ENCODE measurements at places on chromosomes 13 and 19.
A peak's percentile ranks its signal among the peaks of the same experiment; 100 is the strongest.

DNA sequence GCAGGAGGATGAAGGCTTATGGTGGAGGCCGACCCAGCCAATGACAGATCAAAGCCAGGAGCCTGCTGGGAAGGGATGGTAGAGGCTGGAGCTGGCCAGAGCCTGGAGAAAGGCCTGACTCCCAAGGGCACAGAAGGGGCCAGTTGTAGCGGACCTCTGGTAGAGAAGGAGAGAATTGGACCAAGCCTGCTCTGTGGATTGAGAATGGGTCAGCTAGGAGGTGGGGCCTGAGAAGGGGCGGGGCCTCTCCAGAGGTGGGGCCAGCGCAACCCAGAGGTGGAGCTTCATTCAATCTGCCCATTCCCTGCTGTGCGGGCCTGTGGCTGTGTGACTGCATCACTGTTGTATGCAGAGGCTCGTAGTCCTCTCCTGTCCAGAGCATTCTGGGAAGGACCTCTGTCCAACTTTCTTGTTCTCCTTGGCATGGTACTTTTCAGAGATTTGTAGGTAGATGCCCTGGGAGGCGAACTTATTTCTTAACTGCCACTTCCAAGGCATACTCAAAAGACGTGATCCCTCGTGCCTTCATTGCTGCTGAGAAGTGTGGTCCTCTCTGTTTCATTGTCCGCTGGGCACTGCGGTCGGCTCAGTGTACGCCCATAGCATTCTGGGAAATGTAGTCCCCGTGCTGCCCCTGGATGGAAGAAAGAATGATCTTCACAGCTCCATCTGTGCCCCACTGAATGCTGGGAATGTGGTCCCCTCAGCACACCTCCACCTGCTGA lies 6.7 kb downstream of the GRIN2D start:
- peak; percentile 91 for DNase-seq

- DNase-seq = no peak
Measured at GRCh38 chr19:54153731-54154326, 5.7 kb downstream of the LENG1 start.

DNA sequence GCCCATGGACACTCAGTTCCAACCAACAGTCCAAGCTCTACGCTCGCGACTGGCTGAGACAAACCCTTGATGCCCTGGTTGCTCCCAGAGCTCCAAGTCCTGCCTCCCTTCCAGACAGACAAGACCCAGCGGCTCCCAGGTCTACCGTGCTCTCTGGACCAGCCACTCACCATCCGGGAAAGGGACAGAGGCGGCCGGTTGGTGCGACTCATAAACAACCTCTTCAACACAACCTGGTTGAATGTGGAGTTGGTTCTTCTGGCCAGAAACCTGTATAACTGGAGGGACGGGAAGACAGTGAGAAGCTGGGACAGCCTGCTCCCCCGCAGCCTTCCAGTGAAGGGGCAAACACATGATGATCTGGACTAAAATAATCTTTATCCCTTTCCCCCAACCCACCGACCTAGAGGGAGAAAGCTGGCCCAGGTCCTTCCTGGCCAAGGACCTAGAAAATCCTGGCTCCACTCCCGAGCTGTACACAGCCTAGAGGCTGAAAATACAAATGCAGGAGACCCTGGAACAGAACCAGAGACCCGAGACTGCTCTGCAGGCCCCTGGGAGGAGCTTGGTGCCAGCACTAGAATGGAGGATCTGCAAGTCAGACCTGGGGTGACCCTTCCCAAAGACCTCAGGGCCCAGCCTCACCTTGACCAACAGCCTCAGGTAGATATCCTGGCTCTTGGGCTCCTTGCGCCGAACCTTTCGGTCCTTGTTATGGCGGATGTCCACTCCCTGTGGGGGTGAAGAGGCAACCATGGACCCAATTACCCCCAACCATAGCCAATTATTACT lies 1.6 kb downstream of the RPL18 start:
- peak; percentile 50 for DNase-seq

GRCh38 chr13:36275190-36276002 lies 22.2 kb downstream of the CCDC169 start:
- DNase-seq = peak; percentile 90

DNA sequence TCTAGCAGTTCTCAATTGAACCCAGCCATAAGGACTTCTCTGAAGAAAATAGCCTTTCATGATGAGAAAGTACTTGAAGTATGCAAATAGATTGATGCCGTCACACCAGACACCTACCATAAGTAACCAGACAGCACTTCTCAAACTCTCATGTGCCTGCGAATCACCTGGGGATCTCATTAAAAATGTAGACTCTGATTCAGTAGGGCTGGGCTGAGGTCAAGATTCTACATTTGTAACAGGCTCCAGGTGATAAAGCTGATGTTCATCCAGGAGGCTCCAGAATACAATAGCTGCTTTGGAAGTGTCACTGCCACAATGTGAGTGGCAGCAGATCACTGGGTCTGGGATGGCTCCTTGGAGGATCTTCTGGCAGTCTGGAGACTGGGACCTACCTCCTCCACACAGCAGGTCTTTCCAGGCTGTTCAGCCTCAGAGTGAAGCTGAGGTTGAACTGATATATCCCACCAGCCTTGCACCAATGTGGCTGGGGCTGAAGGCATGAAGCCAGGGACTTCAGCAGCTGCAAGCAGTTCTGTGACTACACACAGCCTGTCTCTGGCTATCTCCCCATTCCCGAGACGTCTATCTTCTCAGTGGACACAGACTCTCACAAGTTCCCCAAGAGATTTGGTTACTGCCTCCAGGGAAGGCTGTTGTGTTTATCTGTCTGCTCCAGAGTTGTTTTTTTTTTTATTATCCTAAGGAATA lies 9.1 kb downstream of the MBNL2 start:
- no peak for DNase-seq

DNA sequence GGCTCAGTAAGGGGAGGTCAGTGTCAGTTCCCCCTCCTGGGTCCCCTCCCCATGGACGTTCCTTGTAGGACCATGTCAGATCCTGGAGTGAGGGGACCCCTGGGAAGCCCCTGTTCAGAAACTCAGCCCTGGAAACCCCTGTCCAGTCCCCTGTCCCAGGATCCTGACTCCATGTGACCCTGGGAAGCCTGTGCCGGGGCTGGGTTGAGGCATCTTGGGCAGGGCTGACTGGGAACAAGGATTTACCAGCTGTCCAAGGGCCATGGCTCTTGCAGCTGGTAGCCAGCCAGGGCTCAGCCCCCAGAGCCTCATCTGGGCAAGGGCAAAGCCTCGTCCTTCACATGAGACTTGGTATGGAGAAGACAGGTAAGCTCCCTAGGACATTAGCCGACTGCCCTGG lies 25.1 kb downstream of the CEACAM4 start:
- DNase-seq = no peak

GRCh38 chr19:17797424-17798201 lies 2.7 kb downstream of the B3GNT3 start:
- DNase-seq = no peak

DNA sequence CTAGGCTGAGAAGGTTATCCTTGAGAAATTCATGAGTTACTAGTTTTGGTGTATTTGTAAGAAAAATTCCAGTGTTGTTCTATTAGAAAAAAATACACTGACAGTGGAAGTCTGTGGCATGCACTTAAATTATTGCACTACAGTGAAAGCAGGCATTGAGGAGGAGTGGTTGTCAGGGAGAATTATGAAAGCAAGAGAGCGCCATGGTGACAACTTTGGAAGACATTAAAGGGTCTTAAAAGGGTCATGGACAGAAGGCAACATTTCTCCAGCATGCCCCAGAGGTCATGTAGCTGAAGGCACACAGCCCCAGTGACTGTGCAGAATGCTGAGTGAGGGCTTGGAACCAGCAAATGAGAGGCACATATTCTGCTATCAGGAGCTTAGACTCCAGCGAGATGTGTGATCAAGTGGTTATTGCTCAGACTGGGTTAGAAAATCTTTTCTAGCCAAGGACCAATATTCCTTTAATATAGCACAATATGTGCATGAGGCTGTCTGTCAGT lies 292.7 kb downstream of the OLFM4 start:
- DNase-seq = no peak

DNA sequence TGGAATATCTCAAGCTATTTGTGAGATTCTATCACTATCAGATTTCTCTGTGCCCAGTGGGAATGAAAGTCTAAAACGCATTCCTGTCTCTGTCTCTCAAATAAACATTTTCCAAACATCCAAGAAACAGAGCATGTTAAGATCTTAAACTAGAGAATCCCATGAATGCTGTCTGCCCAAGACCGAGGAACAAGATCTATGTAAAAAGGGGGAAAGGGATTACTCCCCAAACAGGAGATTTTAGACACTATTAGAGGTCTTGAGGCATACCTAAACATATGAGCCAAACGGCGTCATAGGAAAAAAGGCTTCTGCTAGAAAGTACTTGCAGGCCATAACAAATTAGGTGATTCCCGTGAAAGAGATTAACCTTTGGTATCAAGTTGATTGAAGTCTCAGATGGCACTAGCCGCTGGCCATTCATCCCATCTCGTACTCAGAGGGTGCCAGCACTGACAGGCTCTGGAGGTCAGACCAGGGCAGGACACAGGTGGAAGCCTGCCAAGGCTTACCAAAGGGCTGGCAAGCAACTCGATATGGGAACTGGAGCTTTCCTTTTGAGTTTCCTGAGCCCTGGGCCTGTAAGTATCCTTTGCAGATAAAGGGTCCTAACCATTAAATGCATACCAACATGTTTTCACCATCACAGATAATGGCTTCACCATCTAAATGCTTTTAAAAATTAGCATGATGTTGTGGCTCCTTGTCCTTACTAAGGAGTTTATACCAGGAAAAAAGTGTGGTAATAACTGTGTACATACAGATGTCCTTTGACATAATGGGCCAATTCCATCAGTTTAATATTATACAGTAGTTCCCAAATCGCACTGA lies 225.2 kb downstream of the FOXO1 start:
- DNase-seq = peak; percentile 30

GRCh38 chr13:81104035-81104715 lies 763.2 kb upstream of the SPRY2 start:
- no peak for DNase-seq

DNA sequence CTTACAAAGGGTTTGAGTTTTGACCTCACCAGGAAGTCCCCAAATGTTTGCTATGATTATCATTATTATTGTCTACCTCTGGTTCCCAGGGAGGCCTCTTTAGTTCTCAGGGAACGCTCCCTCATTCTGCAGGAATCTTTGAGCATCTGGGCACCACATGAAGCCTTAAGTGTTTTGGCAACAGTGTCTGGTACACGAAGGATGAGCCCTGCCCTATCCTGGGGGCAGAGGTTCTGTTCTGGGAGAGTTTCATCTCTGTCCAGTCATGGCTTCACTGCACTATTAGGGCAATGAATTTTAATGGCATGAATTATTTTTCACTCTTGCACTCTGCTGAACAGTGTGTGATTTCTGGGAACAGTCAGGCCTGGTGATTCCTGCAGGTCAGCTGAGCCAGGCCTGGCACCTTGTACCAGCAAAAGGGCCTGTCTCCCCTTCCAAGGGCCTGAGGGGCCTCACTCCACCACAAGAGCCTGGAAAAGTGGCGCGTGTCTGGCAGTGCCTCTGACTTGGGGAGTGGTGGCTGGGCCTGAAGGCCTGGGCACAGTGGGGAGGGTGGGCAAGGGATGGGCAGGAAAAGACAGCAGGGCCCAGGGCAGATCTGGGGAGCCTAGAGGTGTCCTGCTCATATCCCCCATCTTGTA lies 4.6 kb downstream of the FAM187B start:
- DNase-seq = peak; percentile 10

DNA sequence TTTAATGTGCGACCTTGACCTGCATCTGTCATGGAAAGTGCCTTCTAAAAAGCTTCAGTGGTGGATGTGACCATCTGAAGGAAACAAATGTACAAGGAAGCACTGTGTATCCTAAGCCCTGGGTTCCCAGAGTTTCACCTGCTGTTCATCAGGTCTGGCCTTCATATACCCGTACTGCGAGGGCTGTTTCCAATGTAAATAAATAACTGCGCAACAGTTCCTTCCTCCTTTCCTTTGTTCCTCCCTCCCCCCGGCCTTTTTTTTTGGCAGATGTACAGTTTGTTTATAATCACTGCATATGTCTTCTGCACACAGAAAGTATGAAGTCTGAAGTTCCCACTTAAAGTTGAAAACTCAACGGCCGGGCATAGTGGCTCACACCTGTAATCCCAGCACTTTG lies 5.2 kb downstream of the FAAP24 start:
- peak; percentile 59 for DNase-seq

GRCh38 chr13:29550430-29550988 lies 45.0 kb downstream of the SLC7A1 start:
- peak; percentile 51 for DNase-seq

- peak; percentile 41 for DNase-seq
Measured at GRCh38 chr13:35470671-35471661, 5.5 kb downstream of the MAB21L1 start.

DNA sequence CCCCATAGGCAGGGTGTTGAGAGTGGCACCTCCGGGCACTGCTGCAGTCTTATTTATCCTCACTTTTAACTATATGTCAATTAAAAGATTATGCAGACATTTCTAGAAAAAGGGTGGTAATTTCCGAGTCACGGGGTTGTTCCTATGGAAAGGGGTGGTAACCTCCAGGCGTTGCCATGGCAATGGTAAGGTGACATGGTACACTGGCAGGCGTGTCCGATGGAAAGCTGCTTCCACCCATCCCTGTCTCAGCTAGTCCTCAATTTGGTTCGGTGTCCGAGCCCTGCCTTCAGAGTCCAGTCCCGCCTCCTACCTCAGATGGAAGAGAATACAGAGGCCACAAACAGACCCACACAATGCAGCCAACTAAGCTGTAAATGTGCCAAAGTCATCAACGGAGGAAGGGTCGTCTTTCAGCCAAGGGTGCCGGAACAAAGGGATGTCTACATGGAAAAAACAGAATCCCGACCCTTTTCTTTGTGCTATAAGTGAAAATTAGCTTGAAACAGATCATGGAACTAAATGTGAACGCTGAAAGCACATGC lies 72.6 kb upstream of the C13orf46 start:
- DNase-seq = no peak

DNA sequence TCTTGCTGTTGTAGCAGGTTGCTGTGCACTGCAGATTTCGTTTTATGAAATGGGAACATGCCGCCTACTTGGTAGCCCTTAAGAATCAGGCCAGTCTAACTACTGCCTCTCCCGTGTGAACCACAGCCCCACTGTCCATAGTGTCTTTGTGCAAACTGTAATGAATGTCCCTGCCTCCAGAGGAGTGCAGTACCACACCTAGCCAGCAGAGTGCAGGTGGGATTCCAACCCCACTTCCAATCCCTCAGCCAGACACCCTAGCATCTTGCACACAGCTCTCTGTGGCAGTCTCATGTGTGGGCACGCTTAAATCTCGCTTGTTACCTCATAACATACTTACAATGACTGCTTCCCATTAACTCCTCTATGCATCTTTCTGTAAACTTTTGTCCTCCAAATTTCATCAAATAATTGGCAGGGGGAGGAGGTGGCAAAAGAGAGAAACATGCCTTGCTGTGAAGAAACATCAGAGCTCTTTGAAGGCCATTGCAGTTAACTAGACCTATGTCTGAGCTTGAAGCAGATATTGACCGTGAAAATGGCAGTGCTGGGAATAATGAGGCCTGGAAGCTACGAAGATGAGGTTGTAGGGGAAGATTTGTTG lies 47.2 kb downstream of the ZAR1L start:
- DNase-seq = peak; percentile 36

DNA sequence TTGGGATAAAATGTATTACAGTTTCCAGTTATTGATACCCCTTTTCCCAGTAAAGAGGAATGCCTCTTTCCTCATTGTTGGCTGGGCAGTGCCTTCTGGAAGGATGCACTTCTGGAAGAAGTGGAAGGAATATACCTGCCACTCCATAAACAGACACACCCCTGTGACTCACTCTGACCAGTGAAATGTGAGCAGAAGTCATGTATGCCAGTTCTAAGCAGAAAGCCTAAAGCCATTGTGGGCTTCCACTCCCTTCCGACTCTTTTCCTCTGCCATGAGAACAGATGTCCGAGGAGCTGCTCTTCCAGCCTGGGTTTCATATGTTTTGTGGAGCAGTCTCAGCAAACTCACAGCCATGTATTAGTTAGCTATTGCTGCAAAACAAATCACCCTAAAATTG lies 166.1 kb upstream of the SERP2 start:
- no peak for DNase-seq

- DNase-seq = no peak
Measured at GRCh38 chr19:34387446-34387810, 16.8 kb upstream of the PDCD2L start.
